SHP77 (cell line): ENCODE measurements at places on chromosomes 13 and 19.

GRCh38 chr19:11300811-11301120, 4.8 kb downstream of the TSPAN16 start:
- no peak for DNase-seq

DNA sequence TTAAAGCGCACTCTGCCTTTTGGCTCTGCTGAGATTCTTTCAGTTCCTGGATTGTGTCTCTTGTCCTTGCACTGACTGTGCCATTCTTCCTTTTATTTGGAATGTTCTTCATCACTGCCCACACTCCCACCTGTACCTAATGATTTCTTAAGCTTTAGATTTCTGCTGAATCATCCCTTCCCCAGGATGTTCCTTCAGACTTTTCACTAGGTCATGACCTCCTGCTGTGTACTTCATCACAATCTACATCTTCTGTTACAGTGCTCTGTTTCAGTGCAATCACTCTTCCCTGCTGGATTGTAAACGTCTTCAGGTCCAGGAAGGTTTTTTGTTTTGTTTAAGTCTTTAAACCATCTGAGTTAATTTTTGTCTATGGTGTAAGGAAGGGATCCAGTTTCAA, 281.0 kb downstream of the ATP8A2 start:
- no peak for DNase-seq

DNA sequence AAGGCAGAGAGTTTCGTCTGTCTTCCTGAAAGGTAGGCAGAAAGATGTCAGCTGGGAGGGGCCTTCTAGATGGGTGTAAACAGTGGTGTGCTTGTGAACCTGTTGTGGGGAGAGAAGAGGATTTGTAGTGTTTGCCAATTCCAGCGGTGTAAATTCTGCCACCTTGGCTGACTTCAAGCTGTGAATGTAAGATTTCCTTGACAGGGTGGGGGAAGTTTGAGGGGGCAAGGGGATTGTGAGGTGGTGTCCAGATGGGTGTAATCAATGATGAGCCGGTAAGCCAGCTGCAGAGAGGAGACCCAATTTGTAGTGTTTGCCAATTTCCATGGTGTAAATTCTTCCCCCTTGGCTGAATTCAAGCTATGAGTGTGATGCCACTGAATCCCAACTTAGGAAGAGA, 61.0 kb upstream of the ADGRE5 start:
- DNase-seq, result no peak

GRCh38 chr13:50374517-50374916, 359.3 kb downstream of the KCNRG start:
- DNase-seq, result no peak

DNA sequence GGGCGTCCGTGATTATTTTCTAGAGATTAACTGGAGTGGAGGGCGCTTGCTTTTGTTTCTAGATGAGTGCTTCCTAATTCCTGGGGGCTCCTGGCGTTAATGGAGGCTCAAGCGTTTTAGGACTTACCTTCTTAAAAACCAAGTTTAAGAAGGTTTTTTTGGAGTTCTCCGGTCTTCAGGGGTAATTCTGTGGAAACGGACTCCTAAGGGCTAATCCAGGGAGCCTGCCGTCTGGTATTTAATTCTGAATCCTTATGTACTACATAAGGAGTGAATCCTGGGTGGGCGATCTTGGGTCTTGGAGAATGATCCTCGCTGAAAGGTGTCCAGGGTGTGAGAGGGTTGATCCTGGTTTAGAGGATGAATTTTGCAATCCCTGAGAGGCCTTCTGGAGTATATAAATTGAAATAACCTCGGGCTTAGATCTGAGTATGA, 357 bp downstream of the RPS11 start:
- DNase-seq, result no peak

- DNase-seq, result no peak
These were observed 367.2 kb downstream of the DNAJC15 start for GRCh38 chr13:43390619-43391018.

- no peak for DNase-seq
These were observed 199.3 kb upstream of the UBL3 start for GRCh38 chr13:30049692-30050091.

DNA sequence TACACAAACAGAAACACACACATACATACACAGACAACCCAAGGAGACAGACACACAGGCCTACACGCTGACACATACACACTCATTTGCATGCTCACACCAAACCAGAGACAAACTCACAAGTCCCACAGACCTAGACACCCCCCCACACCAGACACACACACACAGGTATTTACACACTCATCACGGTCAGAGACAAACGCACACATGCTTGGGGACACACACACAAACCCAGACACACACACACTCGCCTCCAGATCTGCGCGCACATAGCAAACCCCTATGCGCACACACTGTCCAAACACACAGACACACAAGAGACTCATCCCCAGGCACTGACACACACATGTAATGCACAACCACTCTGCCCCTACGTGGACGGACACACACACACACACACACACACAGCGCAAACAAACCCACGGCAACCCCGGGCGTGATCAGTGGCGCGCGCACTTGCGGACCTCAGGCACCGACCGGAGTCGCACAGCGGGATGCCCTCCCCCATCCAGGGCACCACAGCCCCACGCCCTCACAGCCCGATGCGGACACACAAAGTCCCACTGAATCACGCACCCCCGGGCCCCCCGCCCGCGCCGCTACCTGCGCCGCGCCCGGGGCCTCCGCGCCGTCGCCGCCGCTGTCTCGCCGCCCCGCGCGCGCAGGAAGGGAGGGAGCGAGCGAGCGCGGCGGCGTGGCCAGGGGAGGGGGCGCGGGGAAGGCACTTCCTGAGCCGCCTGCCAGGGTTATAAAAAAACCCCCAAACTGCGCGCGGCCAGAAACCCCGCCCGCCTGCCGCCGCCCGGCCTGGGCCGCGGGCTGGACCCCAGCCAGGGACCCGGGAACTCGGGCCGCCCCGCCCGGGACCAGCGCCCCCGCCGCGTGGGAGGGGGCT, at the start of gene ADAMTS10:
Gene ADAMTS10 (minus strand): TSS at position 675 of the 895 bp plus-strand sequence. CDS start 5,005 bp downstream, outside the sequence.
- no peak for DNase-seq

- DNase-seq, result no peak
These were observed 26.4 kb downstream of the PTPRS start for GRCh38 chr19:5314012-5314906.

GRCh38 chr19:2867025-2867991, at the start of gene ZNF556:
ZNF556 (plus strand) TSS chr19:2867335; CDS start chr19:2867422, 87 bp downstream.
- peak; percentile 97 for DNase-seq

DNA sequence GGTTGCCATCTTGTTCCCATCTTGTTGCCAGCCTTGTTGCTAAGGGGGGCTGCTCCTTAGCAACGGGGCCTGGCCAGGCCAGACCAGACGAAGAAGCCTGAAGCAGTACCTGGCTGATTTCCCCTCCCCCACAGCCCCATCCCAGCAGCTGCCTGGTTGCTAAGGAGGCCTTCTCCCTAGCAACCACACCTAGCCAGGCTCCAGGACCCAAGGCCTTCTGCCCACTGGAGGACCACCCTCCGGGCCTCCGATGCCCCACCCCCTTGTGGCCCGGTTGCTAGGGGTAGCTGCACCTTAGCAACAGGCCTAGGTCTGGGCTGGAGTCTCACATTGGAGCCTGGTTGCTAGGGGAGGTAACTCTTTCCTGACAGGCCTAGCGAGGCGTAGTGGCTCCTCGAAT, 3.9 kb downstream of the PRRG2 start:
- no peak for DNase-seq
